ENCODE measurements at places on chromosomes 5 and 9.

- DNase-seq = no peak
Measured at GRCh38 chr9:87515006-87515405, 17.3 kb downstream of the DAPK1 start.

DNA sequence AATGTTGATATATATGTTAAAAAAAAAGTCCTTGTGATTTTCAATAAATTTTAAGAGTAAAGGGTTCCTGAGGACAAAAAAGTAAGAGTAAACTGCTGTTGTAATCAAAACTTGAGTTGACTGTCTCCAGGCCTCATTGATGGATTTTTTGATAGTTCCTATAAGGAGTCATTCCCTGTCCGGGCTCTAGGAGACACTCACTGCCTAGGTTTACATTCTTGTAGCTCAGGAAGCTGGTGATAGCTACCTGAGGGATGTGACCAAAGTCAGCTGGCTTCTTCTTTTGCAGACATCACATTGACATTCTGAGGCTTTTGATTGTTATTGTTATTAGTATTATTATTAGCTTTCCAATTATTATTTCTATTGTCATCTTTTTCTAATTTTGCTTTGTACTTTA lies 116.5 kb upstream of the FBXL7 start:
- no peak for DNase-seq

DNA sequence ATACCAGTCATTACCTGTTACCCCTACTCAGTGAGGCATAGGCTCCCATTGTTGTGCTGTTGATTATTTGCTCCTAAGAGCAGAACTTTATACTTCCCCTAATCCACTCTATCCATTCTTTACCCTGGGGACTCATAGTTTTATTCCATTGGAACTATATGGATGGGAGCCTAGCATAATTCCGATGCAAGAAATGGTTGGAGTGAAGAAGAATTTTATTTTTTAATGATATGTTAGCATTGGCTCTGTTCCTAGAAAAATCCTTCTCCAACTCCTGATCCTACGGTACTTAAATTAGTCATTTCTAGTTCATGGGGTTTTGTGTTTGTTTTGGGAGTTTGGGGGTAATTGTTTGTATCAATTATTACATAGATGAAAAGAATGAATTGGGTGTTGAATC lies 191.5 kb downstream of the GOLPH3 start:
- DNase-seq = no peak

DNA sequence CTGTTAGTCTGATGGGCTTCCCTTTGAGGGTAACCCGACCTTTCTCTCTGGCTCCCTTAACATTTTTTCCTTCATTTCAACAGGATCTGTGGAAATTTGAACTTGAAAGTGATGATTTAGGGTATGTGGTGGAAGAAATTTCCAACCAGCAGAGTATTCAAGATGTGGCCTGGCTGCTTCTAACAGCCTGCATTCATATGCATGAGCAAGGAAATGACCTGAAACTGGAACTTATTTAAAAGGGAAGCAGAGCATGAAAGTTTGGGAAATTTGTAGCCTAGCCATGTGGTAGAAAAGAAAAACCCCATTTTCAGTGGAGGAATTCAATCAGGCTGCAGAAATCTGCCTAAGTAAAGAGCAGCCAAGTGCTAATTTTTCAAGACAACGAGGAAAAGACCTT lies 41.7 kb downstream of the UNC13B start:
- DNase-seq = no peak

GRCh38 chr5:92553326-92553725 lies 1027.7 kb downstream of the NR2F1-AS1 start:
- DNase-seq = no peak

- no peak for DNase-seq
Measured at GRCh38 chr9:95940265-95940664, 64.8 kb downstream of the ERCC6L2 start.

DNA sequence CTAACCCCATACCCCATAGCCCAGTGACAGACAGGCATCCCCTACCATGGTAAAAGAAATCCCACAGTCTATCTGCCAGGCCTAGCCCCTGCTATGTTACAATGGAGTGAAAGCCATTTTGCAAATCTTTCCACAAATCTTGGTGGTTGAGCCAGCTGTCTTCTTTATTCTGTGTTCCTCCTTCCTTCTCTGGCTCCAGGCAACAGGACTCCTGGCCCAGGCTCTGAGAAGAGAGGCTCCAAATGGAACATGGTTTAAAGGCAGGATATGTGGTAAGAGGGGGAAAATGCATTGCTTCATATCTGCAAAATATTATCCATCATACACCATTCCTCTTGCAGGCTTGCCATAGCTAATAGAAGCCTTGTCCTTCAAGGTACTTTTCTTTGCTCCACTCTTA lies 25.2 kb downstream of the FGF1 start:
- no peak for DNase-seq

- no peak for DNase-seq
Measured at GRCh38 chr5:92884469-92884868, 696.5 kb downstream of the NR2F1-AS1 start.

DNA sequence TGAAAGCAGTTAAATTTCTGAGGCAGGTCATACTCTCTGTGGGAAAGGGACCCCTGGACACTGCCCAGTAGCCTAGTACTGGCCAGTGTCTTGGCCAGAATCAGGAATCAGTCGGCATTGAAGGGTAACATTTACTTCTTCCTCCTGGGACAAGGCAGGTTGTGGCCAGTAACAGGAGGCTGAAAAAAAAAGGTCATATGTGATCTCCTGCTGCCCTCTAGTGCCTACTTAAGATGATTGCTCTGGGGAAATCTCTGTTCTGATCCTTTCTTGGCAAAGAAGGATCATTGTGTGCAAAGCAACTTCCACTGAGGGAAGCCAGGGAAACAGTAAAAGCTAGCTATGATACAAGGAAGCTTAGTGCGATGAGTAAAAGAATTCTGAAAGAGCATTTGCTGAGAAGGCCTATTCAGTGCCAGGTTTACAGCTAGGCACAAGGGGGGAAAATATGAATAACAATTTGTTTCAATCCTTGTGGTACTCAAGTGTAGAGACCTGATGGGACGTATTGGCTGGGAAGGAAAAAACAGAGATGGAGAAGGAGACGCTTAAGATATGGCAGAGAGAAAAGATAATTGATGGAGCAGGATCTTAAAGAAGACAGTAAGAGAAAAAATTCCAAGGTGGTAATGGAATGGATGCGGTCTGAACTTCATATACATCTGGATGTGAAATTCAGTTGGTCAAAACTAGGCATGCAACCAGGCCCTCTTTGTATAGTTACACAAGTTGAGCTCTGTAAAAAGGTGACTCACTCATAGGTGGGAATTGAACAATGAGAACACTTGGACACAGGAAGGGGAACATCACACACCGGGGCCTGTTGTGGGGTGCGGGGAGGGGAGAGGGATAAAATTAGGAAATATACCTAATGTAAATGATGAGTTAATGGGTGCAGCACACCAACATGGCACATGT lies 25.8 kb upstream of the TRIM32 start:
- peak; percentile 43 for DNase-seq

DNA sequence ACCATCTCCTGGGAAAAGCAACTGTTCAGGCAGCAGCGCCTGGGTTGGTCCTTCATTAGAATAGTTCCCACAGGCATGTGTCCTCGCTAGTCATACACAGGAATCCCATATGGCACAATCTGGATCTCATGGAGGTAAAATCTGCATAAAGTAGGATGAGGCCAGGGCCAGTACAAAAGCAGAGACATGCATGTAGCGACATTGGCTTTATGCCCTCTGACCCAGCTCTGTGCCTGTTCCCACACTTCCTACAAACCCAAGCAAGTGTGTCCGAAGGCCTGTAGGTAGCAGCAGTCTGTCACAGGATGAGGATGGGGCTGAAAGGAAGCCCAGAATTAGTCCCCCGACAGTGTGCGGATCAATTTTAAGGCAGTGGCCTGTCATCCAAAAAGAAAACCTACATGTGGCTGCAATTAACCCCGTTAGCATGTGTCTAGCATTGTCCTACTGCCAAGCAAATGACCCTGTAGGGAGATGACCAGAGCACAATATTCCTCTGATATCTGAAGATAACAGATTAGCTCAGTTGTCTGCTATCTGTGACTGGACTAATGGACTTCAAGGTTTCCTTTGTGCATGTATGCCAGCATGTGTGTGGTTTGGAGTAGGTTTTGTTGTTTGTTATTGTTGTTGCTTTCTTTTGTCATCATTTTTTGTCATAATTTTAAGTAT lies 178.8 kb downstream of the TMEM161B start:
- DNase-seq = no peak

GRCh38 chr9:129761901-129762369 lies 9.1 kb upstream of the PTGES start:
- no peak for DNase-seq

DNA sequence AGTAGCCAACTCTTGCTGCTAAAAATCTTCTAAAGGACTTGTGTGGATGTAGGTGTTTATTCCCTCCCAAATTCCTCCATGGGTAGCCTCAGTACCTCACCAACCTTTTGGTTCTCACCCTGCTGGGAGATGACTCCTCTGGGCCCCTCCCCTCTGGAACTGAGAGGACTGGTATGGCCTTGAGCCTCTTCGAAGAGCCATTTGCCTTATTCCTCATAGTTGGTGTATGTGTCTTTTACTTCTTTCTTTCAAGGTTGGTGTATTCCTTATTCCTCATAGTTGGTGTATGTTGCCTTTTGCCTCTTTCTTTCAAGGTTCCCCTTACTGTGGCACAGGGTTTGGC lies 48.3 kb downstream of the GNAQ start:
- no peak for DNase-seq

- DNase-seq = no peak
Measured at GRCh38 chr9:29830821-29831220, 2257.5 kb upstream of the C9orf72 start.

DNA sequence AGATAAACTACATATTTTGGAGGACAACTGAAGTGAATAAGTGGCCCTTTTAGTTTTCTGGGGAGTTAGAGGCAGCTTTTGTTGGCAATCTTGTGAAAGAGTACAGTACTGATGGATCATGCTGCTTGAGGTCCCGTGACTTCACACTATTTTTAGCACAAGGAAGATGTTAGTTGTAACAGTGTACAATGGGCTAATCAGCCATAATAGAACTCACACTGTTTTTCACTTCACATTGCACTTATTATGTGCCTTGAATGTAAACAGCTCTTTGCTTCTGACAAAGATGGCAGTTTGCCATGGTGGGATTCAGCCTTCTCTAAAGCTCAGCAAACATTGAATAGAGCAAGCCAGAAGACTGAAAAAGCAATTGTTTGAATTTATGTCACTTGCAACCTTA lies 176.7 kb upstream of the ZNF608 start:
- peak; percentile 77 for DNase-seq

DNA sequence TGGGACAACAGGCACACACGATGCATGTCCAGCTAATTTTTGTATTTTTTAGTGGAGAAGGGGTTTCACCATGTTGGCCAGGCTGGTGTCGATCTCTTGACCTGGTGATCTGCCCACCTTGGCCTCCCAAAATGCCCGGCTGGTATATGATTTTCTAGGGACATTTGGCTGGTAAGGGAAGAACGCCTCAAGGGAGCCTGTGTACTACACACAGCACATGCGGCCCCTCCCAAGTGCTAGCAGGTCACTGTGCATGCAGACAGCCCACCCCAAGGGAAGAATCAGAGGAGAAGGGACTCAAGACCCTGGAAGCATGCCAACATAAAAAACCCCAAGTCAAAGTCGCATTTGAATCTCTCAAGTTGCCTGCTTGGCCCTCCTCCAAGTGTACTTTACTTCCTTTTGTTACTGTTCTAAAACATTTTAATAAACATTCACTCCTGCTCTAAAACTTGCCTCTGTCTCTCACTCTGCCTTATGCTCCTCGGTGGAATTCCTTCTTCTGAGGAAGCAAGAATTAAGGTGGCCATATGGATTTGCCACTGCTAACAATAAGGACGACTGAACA lies 24.3 kb upstream of the OTULINL start:
- no peak for DNase-seq

DNA sequence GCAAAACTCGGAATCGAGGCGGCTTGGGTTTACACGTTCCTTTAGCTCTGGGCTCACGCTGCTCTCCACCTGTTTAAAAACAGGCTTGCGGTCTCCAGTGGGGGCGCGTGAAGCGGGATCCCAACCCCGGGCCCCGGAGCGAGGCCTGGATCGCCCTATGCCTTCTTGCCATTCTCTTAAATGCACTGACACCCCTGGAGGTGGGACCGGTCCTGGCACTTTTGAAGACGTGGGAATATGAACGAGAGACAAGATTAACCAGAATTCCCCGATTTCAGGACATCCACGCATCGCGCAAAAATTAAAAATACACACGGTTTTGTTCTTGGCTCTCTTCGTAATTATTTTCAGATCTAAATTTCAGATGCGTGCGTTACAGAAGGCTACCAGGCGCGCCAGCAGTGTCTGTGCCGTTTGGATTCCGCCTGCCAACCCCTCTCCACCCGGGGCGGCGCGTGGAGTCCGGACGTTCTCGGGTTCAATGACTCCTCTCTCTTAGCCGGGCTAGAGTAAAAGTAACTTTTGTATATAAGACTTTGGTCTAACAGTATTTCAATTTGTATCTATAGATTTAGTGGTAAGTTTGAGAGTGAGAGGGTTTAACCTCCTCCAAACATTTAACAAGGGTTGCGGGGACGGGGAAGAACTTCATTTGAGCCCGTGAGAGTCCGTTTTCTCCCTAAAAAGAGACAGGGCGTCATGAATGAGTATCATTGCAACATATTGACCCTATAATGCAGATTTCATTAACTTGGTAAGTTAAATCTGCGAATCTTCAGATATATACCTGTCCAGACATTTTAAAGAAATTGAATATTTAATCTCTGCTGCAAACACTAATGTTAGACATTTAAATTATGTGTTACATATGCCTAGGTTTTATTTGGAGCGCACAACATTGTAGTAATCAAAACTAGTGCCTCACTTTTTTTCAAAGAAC lies 3.8 kb downstream of the FOXD1 start:
- no peak for DNase-seq

GRCh38 chr9:127358023-127358535 lies 38.9 kb upstream of the SLC2A8 start:
- no peak for DNase-seq

GRCh38 chr5:168601972-168602371 lies 22.8 kb upstream of the PANK3 start:
- no peak for DNase-seq

- no peak for DNase-seq
Measured at GRCh38 chr9:105385381-105385985, 62.4 kb upstream of the FSD1L start.

DNA sequence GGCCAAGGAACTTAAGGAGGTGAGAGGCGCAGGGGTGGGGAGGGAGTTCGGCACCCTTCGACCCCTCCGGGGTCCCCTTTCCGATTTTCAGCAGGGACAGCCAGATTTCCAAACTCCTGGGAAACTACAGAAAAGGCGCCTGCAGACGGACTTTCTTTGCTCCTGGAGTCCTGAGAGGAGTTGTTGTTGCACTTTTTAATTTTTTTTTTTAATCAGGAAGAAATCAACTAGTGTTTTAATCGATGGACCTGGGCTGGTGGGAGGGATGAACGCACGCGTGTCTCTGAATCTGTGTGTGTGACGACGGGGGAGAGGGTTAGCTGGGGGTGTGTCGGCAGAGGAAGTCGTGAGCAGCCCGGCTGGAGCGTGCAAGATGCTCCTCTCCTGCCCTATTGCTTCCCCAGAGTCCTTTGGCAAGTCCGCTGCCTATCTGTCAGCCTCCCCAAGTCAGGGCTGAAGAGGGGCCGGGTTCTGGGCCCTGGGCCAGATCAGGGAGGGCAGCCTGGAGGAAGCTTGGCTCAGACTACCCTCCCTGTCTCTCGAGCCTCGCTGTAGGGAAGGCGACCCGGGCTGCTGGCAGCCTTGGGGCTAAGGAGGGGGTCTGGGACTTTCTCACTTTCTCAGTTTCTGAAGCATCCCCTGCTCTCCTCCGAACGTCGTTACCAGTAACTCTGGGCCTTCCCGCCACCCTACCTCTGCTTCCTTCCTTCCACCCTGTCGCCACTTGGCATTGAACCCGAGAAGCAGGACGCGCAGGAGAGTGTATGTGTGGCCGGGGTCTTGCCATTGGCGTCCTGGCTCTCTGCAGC lies 731 bp downstream of the PRR16 start:
- no peak for DNase-seq

GRCh38 chr5:143054480-143054941 lies 284.3 kb downstream of the ARHGAP26 start:
- no peak for DNase-seq
